ENCODE measurements at places on chromosomes 4 and X.

DNA sequence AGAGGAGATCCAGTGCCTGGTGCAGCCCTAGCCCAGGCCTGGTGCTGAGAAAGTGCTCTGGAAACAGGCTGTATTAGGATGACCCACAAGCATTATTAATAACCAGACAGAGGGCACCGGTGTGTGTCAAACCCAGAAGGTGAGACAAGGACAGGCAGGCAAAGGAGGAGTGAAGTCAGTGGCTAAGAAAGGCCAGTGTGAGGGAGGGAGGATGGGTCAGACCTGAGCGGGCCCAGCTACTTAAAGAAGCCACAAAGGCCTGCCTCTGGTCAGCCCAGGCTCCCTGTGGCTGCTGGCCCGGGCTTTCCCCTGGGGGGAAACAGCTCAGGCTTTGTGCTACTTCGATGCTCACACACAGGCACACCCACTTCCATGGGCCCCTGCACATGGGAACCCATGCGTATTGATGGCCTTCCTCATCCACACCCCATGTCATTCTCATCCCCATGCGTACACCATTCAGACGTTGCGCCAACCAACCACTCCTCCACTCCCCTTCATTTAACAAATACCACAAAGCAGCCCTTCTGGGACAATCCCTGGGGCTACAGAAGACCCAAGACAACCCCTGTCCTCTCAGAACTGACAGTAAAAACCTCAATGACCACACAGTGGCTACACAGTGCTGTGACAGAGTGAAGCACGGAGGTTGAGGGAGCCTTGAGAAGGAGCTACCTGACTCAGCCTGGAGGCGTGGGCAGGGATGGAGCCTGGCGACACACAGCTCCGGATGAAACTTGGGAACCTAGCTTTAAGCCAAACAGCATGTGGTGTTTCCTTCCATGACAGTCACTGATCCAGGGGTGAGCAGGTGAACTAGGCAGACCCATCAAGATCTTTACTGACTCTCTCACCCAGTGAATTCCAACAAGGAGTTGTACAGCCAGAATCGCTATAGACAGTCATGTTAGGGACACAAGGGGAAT is 24.9 kb upstream of the MTM1 start:
- DNase-seq = no peak

DNA sequence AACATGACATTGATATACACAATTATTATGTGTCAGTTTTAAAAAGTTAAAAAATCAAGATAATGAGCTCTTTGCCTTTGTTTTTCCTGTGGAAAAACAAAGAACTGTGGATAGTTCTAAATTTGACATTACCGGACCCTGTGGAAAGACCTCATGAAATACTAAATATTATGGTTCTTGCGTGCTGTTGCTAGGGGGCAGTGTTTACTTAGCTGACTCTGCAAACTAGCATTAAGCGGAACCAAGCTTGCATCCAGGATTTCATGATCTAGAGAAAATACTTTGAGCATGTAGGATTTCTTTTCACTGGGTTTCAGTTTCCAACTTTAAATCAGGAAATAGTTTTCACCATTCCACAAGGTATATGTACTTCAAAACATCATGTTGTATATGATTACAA is 33.6 kb downstream of the CLCN4 start:
- DNase-seq = peak; percentile 78

DNA sequence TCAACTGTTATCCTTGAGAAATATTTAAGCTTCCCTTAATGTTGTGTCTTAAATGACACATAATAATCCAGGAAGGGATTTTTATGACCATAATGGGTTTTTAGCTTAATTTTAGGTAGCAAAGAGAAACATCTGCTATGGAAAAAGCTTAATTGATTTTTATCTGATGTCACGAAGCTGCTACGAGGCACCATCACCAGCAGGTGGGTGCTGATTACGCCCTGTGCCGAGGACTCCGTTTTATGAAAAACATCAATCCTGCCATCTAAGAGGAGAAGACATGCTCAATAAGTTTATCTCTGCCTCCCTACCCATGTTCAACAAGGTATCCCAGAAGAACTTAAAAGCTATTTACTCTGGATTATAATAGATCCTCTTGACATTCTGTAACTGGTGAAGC is 280.6 kb upstream of the ZFP42 start:
- no peak for DNase-seq

GRCh38 chr4:84167564-84167963 is 331.5 kb downstream of the NKX6-1 start:
- DNase-seq = no peak

DNA sequence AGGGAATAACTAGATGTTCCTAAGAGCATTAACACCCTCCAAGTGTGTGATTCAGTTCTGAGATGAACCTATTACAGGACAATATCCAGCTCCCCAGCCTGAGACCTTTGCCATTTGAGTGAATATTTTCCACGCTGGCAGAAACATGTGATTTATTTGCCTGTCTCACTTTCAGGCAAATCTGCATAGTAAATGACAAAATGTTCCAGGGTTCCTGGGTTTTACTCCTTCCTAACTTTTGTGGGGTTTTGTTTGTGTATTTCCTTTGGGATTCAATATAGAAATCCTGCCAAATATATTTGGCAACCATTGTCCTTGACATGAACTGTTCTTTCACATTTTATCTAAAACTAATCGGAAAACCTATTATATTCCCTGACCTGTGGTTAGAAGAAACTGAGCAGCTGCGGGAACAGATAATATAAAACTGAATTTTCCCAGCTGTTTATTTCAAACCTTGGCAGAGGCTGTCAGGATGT is 12.5 kb downstream of the F8 start:
- peak; percentile 52 for DNase-seq
